ENCODE measurements at places on chromosomes 11 and 22. TPM values are rescaled to one million over a fixed set of nuclear protein-coding genes. Genes with fewer than 3 reads are reported as not detected.

- no peak for DNase-seq
Measured at GRCh38 chr22:19824212-19824925, 30.3 kb downstream of the GNB1L start.

GRCh38 chr11:129861702-129862522 lies 33.5 kb downstream of the NFRKB start:
- no peak for DNase-seq

GRCh38 chr11:62542111-62542745 lies 4.4 kb downstream of the AHNAK start:
- DNase-seq = no peak

DNA sequence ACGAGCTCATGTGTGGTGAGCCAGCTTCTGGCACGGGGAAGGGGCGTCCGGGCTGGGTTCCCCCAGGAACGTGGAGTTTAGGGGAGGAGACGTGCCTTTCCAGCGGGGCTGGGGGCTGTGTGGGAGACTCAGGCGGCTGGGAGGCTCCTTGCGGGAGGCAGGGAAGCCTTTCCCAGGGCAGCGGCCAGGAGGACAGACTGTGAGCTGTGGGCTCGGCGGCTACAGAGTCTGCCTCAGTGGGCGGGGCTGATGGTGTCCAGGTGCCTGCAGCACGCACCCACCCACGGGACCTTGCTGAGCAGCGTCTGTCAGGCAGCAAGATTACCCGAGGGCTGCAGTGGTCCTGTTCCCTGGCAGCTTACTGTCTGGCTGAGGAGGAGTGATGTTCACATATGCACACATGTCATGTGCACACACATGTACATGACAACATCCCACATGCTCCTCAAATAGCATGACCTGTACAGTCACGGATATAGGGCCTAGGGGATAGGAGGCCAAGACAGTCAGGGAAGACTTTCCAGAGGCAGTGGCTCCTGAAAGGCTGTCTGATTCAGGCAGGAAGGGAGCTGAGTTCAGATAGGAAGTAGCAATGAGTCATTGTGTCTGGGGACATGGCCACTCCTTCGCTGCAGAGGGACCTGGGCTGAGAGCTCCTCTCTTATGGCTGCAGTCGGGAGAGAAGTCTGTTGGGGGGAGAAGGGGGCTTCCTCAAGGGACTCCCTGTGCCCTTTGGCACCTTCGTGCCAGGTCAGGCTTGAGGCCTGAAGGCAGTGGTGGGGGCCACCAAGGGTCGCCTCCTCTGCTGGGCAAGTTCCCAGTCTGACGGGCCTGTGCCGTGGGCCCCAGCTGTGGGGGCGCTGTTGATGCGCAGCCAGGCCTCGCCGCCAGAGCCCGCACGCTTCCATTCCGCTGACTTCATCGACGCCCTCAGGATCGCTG lies 23.3 kb upstream of the PPP6R3 start:
- no peak for DNase-seq

DNA sequence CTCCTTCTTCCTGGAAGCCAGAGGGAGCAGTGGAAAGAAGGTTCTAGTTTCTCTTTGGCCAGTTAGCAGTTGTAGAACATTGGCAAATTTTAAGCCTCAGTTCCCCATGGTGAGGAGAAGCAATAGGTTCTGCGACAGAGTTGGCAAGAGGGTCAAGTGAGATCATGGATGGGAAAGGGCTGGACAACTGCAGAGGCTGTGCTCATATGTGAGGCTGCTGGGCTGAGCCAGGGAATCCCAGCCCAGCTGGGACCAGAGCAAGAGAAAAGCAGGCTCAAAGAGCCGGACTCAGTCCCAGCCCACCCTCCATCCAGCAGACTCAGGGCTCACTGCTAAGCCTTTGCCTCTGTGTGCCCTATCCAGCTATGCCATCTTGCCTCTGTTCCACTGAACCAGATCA lies 66.8 kb upstream of the MYOD1 start:
- no peak for DNase-seq

GRCh38 chr22:49790912-49791311 lies 36.8 kb downstream of the BRD1 start:
- DNase-seq = no peak

DNA sequence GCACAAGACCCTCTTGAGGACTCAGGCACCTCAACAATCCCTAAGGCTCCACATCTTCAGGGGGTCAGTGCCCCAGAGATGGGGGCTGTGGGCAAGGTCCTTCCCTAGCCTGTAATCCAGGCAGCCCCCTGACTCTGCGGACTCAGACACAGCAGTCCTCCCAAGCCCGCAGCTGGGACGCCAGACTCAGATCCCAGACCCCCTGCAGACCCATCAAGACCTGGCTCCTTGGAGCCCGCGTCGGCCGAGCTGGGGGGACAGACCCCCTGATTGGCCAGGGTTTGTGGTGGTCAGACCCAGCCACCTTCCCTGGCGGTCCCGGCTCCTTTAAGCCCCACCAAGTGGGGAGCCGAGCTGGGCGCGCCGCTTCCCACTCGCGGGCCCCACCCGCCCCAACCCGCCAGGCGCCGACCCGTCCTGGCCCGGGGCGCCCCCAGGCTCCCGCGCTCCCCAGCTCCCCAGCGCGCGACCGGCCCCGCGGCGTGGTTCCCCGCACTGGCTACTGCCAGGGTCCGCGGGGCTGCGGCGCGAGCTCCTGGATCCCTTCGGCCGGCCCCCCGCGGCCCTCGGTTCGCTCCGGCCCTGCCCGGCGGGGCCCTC lies 458 bp downstream of the OSBPL5 start:
- DNase-seq = no peak

- peak; percentile 72 for DNase-seq
Measured at GRCh38 chr22:30444632-30445437, 19.3 kb downstream of the MTFP1 start.

DNA sequence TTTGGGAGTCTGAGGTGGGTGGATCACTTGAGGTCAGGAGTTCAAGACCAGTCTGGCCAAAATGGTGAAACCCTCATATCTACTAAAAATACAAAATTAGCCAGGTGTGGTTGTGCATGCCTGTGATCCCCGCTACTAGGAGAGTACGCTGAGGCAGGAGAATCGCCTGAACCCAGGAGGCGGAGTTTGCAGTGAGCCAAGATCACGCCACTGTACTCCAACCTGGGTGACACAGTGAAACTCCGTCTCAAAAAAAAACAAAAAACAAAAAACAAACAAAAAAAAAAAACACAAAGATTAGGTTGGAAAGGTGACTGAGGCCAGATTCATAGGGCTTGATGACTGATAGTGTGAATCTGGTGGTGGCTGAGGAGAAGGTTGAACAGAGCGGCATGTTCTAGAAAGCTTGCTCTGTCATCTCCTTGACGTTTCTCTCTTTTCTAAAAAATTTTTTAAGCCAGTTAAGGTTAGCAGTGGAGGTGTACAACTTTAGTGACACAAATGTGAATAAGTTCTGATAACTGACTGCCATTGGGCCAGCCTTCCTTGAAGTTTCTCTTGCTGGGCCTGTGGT lies 40.9 kb downstream of the TXN2 start:
- no peak for DNase-seq

DNA sequence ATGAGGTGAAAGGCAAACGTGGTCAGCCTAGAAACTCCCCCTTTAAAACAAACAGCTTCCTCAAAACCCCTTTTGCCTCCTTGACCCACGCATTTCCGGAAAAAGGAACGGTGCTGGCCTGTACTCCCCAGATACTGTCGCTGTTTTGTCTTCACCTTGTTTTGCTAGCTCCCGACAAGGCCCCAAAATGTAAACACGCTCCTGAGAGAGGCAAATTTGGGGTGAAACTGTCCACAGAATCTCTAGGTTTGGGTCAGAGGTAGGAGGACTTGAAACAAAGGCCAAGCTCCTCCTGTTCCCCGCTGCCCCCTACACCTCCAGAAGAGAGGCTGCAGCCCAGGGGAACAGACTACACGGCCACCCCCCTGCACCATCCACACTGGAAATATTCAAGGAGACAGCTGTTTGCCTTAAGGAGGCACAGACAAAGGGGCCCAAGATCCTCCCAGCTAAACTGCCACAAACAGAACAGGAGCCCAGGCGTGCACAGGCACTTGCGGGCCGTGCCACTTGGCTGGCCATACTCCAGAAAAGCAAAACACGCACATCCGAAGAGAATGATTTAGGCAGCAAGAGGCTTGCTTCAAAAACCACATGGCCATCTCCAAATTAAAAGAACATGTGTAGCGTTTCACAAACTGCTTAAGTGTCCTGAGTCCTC lies 160.5 kb upstream of the GRK3 start:
- no peak for DNase-seq

- DNase-seq = no peak
Measured at GRCh38 chr11:65279741-65280440, 18.1 kb downstream of the POLA2 start.

- no peak for DNase-seq
Measured at GRCh38 chr22:35727436-35727835, 9.8 kb downstream of the APOL5 start.

DNA sequence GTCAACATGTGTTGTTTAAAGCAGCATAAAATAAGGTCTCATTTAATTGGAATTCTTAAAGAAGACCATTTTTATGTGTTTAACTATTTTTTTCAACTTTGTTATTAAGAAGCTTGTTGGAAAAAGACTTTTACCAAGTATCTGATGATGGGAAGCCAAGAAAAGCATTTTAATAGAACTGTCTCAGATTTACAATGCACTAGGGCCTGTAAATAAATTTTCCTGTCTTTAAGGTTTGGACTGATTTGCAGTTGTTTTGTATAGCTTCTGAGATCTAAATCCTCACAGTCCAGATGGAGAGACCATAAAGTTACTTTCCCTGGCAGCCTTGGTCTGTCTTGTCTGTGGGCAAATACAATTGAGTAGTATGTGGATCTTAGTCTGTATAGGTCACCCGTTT lies 41.6 kb downstream of the EXT2 start:
- DNase-seq = no peak

GRCh38 chr22:38075961-38076360 lies 8.0 kb downstream of the SLC16A8 start:
- DNase-seq = no peak

GRCh38 chr11:46902694-46903093 lies 15.7 kb downstream of the LRP4 start:
- DNase-seq = no peak

DNA sequence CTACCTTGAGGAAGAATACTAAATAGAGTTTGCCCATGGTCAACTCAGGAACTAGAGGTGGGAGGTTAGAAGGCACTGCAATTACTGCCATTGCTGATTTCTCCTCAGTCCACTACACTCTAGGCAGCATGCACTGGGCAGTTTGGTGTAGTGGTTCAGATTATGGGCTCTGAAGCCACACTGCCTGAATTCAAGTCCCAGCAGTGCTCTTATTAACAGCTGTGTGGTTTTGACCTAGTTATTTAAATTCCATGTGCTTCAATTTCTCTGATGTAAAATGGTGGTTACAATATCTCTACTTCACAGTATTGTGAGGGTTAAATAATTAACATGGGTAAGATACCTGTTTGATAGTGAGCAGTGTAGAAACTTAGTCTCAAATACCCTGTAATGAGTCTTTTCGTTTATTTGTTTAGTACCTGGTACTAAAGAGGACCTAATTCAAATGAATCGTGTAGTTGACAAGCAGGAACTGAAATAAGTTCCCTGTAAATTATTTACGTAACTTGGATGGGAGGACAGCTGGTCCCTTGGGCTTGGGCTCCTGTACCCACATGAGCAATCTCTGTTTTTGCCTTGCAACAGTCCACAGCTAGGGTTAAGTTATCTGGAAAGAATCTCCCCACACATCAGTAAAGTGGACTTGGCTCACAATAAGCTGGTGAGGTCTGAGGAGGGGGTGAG lies 17.8 kb downstream of the PRR5L start:
- no peak for DNase-seq

DNA sequence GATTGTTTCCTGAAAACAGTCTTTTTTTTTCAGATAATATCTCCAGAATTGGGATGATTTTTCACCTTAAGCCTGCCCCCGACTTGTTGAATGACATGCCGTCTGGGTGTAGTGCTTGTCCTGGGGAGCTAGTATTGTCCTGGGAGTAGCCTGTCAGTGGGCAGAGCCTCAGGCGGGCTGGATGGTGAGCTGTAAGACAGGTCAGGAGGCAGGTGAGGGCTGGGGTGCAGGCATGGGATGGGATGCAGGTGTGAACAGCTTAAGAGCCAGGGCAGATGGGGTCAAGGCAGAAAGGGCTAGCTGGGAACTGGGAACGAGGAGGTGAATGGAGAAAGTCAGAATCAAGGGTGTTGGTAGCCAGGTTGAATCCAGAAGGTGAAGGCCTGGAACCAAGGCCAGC lies 200.2 kb downstream of the CSNK2A3 start:
- DNase-seq = no peak

DNA sequence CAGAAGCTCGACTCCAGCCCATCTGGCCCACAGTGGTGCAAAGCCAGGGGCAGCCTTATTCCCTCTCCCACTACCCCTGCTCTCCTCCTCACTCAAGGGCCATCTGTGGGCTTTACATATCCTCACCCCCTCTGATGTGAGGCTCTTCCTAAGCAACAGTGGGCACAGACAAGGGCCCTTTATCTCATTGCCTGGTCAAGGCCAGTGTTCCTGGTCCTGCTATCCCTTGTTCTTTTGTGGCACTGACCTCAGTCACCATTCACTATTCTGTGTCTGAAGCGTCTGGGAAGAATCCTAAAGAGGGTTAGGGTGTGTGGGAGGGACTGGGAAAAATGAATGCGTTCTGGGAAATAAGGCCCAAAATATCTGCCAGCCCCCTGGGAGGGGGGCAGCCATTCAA lies 7.3 kb downstream of the DNAL4 start:
- DNase-seq = no peak

GRCh38 chr11:78339945-78340344 lies 77.7 kb downstream of the GAB2 start:
- DNase-seq = no peak

- DNase-seq = no peak
Measured at GRCh38 chr11:80782135-80782885, 1341.5 kb upstream of the TENM4 start.

- DNase-seq = no peak
Measured at GRCh38 chr11:62129590-62130282, 5.9 kb downstream of the INCENP start.

DNA sequence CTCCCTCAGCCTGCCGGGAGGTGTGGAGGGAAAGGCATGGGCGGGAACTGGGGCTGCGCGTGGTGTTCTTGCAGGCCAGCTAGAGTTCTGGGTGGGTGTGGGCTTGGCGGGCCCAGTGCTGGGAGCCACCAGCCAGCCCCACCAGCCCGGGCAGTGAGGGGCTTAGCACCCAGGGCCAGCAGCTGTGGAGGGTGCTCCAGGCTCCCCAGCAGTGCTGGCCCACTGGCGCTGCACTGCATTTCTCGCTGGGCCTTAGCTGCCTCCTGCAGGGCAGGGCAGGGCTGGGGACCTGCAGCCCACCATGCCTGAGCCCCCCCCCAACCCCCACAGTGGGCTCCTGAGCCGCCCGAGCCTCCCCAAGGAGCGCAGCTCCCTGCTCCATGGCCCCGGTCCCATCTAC lies 304.2 kb downstream of the KCNA4 start:
- no peak for DNase-seq

XRCC6 gene
- 213 TPM for total RNA-seq

OR5P2 gene
- not detected for total RNA-seq

KCNQ1 gene
- total RNA-seq = 0.83 TPM

ROBO3 gene
- total RNA-seq = 42.6 TPM

METTL15 gene
- 15.2 TPM for total RNA-seq

OR52N4 gene
- 0.20 TPM for total RNA-seq

ARHGAP8 gene
- 3.7 TPM for total RNA-seq

PHOX2A gene
- 0.17 TPM for total RNA-seq

DDIAS gene
- 4.5 TPM for total RNA-seq

PRSS23 gene
- 25.5 TPM for total RNA-seq

HTR3B gene
- total RNA-seq = 0.79 TPM

PDGFB gene
- 9.8 TPM for total RNA-seq

ASCL2 gene
- 0.39 TPM for total RNA-seq

RFPL1 gene
- total RNA-seq = not detected

GGT5 gene
- total RNA-seq = 8.6 TPM
